ENCODE measurements at places on chromosomes 4 and X.

DNA sequence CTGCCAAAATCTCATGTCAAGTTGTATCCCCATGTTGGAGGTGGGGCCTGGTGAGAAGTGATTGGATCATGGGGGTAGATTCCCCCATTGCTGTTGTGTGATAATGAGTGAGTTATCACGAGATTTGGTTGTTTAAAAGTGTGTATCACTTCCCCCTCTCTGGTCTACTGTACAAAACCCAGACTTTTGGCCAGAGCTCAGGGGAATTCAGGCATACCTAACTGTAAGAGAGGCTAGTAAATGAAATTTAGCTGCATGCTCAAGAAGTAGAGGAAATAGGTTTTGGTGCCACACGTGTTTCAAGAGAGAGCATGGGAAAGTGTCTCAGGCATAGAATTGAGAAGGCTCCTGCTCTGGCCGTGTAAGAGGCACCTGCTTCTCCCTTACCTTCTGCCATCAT lies 190.5 kb upstream of the GALNTL6 start:
- no peak for DNase-seq

- no peak for DNase-seq
These were observed 418.6 kb upstream of the DIPK2B start for GRCh38 chrX:45619290-45619689.

- DNase-seq: no peak
These were observed 28.4 kb upstream of the SLITRK4 start for GRCh38 chrX:143664302-143664701.

- no peak for DNase-seq
These were observed 338.6 kb upstream of the ZFP42 start for GRCh38 chr4:187656959-187657358.

DNA sequence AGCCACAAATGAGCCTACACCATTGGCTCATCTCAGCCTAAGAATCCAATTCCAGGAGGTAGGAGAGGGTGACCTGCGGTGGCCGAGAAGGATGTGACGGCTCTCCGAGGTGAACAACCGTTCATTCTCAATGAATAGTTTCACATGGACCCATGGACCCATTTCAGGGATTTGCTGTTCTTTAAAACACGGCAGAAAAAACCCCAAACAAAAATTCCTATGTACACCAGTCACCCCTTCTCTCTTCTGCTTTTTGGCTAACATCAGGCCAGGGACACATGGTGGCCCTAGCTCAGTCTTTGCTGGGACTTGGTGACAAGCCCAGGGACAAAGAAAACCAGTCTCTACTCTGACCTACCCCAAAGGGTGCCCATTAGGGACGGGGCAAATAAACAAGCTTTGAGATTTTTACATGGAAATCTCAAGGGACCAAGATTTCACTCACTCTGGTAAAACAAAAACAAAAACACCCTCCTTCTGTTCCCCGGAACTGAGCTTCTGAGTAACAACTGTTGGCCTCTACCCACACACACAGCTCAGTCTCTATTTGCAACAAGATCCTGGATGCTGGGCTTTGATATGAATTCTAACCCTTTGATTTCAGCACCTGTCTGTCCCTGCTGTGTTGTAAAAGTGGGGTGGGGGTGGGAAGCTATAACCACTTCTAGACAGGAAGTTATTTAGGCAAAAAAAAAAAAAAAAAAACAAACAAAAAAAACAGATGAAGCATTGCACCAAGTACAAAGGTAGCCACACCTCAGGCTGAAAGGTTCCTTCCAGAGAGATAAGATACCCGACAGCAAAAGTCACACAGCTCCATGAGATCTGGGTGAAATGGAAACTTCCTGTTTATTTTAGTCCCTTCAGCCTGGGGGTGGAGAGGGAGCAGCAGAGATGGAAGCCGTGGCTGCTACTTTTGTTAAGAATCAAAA lies 49.0 kb downstream of the DDX3X start:
- peak; percentile 8 for DNase-seq

GRCh38 chr4:120055162-120055561 lies 11.5 kb downstream of the MAD2L1 start:
- no peak for DNase-seq

DNA sequence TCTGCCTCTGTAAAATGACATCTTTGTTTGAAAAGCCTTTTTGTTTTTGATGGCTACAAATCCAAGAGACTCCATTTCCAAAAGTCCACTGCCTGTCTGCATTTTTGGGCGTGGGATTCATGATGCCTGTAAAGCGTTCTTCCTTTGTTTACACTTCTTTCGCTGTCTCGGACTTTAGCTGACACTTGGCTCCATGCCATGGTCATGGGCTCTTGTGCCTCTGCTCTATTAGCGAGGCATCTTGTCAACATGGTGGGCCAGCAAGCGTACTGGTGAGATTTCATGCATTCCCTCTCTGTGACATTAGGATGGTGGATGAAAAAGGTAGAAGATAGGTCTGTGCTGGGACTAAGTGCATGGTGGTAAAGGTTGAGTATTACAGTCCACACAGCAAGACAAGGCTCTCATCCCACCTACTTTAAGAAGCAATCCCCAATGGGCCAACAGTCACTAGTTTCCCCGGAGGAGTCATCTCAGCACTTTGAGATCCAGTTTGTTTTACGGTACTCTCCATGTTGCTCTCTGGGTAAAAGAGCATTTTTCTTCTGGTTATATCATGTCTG lies 298.2 kb upstream of the KLF3 start:
- DNase-seq: no peak

DNA sequence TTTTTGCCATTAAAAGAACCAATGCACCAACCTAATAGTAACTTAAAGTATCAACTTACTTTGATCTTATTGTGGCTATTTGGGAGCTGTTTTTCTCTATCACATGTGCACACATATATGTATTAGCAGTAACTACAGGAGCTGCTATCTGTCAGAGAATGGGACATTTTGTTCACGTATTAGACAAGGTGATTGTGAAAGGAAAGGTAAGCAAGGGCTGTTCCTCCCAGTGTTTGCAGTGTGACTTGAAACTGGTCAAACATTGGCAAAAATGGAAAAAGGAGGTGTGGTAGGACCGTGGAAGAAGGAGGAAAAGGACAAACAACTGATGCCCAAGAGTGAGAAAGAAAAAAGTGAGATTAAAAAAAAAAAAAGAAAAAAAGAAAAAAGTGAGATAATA lies 43.1 kb upstream of the KLHL2 start:
- no peak for DNase-seq

- no peak for DNase-seq
These were observed 195.0 kb upstream of the HS3ST1 start for GRCh38 chr4:11623726-11624037.

- DNase-seq: no peak
These were observed 13.0 kb upstream of the IRAK1 start for GRCh38 chrX:154032653-154033052.

DNA sequence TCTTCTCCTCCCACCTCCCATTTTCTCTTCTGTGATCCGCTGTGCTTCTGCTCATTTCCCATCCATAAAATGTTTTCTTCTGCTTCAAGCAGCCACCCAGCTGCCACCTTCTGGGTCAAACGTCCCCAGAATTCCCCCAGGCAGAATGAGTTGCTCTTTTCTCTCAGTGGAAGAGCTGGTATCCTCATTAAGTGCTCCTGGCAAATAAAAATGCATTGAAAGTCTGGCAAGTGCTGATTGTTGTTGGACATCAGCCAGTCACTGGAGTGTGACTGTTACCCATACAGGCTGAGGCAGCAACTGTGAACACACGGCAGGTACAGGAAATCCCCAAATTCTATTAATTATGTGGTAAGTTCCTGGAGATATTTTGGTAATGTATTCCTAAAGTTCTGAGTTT lies 52.6 kb downstream of the LIMCH1 start:
- DNase-seq: no peak

DNA sequence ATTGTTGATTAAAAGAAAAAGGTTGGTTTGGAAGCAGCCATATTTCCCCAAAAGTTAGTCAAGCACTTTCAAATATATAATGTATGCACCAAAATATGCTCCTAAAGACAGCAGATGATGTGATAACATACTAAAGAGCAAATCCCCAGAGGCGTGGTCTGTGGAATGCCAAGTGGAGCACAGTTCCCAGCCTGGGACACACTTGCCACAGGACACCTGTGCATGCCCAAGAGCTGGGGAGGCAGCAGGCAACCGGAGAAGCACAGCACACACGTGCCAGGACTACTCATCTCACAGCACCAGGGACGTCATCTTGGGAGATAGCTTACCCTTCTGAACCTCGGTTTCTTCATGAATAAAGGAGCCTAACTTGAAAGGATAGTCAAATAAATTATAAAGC lies 12.5 kb downstream of the STX18 start:
- DNase-seq: no peak

DNA sequence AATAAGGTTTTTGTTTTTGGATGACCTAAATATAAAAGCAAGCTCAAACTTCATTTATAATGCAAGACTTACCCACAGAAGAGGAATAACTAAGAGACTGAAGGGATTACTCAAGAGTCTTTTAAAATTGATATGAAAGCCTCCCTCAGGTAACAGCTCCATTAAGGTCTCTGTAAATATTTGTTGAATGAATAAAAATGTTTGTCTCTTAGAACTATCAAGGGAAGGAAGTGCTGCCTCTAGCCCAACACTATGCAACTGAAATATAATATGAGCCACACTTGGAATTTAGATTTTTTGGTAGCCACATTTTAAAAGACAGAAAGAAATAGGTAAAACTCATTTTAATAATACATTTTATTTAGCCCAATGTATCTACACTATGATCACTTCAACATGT lies 127.8 kb downstream of the SH3RF1 start:
- DNase-seq: no peak

DNA sequence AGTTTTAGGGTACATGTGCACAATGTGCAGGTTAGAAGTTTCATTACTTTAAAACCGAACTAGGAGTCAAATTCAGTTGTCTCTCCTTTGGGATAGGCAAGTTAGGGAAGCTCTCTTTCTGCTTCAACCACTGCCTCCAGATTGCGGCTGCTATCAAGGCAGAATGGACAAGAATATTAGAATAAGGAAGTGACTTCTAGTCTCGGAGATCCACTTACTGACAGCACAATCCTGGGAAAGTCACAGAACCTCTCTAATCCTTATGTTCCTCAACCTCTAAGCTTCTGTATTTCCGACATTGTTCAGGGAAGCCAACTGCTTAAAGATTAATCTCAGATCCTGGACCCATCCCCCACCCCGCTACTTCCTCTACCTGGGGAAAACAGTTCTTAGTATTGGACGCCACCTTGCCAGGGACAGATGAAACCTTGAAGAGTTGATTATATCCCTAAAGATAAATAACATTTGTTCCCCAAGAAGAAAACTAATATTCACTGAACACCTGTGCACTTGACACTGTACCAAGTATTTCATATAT lies 2.1 kb downstream of the NUP62CL start:
- DNase-seq: no peak
